ENCODE measurements at places on chromosomes 1 and 21.

DNA sequence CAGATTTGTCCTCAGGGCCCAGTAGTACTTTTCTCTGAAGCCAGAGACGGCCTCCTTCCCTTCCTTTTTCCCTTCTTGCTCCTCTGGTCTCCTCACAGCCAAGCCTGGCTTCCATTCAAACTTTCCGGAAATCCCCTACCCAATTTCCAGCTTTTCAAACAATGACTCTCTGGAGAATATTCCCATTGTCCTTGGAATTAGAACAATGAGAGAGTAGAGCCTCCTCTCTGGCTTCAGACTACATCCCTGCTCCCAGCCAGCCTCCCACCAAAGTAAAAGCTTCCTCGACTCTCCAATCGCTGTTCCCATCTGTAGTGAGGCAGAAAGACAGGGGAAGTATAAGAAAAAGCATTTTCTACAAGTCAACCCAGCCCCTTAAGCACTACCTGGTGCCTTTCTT lies 77.7 kb upstream of the SOX13 start:
- no peaks in the 10 kb centered on the region for H3K4me1 ChIP-seq
- no peaks in the 10 kb centered on the region for H3K36me3 ChIP-seq
- DNase-seq: no peak
- no peak overlapping the region for H3K27ac ChIP-seq
- no peak overlapping the region for H3K4me3 ChIP-seq

DNA sequence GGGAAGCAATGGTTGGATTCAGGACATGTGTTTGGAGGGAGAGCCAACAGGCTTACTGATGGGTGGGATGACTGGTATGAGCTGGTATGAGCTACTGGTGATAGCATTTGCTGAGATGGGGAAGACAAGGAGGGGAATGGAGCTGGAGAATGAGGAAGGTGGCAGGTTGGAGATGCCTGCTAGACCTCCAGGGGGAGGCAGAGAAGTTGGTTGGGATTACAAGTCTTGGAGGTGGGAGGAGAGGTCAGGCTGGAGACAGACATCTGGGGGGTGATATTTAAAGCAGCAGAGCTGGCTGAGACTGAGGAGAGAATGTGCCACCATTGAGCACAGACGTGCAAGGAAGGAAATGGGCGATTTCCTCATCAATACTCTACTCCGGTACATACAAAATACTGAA lies 31.8 kb upstream of the ENO1 start:
- H3K4me3 ChIP-seq: no peak overlapping the region
- DNase-seq: no peak

GRCh38 chr1:109767637-109768334 lies 4.1 kb upstream of the EPS8L3 start:
- H3K36me3 ChIP-seq: no peaks in the 10 kb centered on the region
- no peaks in the 10 kb centered on the region for H3K27me3 ChIP-seq
- no peak overlapping the region for H3K4me3 ChIP-seq
- DNase-seq: no peak

- H3K27me3 ChIP-seq: no peaks in the 10 kb centered on the region
- no peaks in the 10 kb centered on the region for H3K36me3 ChIP-seq
- H3K4me3 ChIP-seq: no peak overlapping the region
- H3K27ac ChIP-seq: no peak overlapping the region
- no peaks in the 10 kb centered on the region for H3K4me1 ChIP-seq
- DNase-seq: no peak
Observed at GRCh38 chr1:239931341-239931740, 160.3 kb upstream of the FMN2 start.

DNA sequence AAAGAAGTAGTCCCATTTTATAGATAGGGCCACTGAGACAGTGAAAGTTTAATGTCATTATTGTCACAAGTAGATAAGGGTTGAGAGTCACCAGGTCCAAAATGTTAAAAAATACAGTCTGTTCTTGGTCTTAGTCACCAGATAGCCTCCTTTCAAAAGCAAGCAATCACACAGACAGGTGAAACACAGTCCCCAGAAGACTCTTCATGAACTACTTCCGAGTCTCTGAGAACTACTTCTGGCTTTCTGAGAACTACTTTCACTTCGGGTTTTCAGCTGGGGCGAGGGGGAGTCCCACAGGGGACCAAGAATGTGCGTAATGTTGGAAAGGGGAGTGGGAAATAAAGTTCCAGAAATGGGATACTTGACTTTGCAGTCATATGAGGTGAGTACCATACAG lies 143.2 kb downstream of the HHIPL2 start:
- H3K27me3 ChIP-seq: no peaks in the 10 kb centered on the region
- no peak overlapping the region for H3K27ac ChIP-seq
- H3K4me1 ChIP-seq: peaks cover 4% of the 10 kb centered on the region
- H3K36me3 ChIP-seq: no peaks in the 10 kb centered on the region

Measured in activated CD8-positive, alpha-beta T cell treated with anti-CD3 and anti-CD28 coated beads for 36 hours (primary cell).